ENCODE measurements at places on chromosomes 2 and 18.

- DNase-seq, result no peak
Observed at GRCh38 chr18:77003316-77003715, 129.3 kb downstream of the MBP start.

DNA sequence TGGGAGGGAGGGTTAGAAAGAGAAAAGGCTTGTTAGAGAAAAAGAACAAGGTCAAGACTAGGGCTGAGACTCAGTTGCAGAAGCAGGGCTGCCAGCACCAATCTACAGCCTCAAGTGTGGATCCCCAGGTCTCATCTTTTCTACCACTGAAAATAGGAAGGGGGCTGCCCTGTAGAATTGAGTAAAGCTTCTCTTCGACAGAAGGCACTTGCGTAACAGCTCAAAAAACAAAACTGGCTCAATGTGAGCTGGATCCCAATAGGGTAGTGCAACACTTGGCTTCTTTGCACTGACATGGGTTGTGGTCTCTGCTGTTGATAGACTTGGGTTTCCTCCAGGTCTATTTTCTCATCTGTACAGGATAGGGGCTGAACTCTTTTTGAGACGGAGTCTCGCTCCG lies 1.8 kb upstream of the MPV17 start:
- DNase-seq, result no peak

GRCh38 chr2:37934591-37935513 lies 9.8 kb downstream of the RMDN2 start:
- DNase-seq, result no peak

GRCh38 chr18:11909061-11909455 lies 941 bp upstream of the MPPE1 start:
- no peak for DNase-seq

DNA sequence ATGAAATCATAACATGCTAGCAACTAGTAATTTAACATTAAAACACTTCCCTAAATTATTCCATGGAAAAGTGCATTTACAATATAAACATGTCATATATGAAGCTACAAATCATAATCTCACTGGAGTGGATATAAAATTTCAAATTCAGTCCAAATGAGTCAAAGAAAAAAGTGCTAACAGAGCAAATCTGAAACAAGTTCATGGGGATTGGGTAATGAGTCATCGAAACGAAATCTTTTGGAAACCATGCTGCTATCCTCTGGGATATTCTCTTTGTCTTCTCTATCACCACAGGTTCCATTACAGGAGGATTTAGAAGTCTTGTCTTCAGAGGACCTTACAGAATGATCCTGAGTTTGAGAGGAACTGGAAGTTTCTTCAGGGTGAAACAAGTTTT lies 34.1 kb downstream of the STK17B start:
- DNase-seq, result no peak

DNA sequence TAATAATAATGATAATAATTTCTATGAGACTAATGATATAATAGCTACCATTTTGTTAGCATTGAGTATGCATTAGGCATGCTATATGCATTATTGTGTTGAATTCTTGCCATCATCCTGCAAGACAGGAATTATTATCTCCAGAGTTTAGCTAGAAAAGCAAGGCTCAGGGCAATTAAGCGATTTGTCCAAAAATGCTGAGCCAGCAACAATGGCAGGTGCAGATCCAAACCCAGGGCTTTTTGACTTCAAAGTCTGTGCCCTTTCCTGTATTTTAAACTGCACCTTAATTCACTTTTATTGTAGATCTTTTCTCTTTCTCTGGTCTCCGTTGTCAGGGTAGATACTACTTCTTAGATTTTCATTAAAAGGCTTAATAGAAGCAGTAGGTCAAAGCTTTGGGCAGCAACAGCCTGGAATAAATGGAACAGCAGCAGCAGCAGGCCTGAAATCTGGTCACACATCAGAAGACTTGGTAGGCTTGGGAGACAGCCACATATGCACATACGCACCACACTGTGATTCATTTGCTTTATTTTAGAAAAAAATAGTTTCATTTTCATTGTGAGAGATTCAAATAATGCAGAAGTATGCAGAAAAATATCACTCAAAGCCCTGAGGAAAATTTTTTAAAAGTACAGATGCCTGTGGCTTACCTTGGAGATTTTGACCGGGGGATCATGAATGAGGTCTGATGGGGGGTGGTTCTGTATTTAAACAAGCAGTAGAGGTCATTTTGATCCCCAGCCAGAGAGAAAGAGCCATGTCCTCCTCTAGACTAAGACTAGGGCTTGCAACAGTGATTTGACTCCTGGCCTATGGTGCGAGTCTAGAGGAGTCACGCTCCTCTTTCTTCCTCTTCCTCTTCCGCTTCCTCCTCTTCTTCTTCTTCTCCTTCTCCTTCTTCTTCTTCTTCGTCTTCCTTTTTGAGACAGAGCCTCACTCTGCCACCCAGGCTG lies 455.7 kb downstream of the TSN start:
- no peak for DNase-seq

DNA sequence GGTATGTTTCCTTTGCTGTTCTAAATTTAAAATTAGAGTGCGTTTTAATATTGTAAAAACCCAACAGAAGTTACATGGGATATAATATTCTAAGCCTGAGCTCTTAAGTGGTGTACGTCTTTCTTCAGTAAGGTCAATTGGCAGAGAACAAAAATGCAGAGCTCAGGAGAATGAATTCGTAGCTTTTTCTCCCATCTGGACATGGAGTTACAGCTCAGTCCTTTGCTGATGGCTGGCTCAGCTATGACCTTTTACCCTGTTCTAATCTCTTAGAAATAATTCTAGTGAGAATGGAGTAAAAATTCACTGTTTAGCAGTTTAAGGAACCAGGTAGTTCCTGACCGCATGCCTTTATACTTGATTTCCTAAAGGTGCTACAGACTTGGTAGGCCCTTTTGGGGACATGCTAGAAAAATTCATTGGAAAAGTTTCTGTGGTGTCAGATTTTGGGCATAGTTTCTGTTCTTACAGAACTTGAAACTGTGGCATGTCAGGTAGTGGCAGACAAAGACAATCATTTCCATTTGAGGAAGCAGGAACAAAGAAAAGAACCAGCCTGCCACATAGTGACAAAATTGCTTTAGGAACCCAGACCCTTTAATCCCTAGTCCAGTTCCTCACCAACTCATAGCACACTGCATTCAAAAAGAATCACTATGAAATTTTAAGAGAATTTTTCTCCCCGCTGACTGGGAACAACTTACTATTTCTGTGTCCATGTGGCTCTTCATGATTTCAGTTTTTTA lies 566.8 kb upstream of the ZNF804A start:
- no peak for DNase-seq

GRCh38 chr2:118350621-118351020 lies 262.4 kb downstream of the INSIG2 start:
- DNase-seq, result no peak

DNA sequence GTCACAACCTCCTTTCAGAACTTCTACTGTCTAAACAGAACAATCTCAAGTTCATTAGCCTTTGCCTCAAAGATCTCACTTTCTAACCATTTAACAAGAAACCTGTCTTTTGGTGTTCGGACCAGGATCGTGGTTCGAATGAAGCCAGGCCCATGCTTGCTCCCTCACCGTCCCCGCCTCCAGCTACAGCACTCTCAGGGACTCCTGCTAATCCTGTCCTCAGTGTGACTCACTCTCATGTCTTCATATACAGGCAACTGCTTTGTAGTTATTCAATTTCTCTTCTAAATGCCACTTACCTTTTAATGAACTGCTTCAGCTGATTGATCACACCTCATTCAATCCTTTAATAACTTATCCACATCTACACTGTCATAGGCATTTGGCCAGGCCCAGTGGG lies 15.8 kb downstream of the SERTAD2 start:
- DNase-seq, result no peak

GRCh38 chr18:6382963-6383362 lies 31.7 kb downstream of the L3MBTL4 start:
- DNase-seq, result no peak

GRCh38 chr2:45253151-45253550 lies 243.9 kb upstream of the SIX2 start:
- no peak for DNase-seq

GRCh38 chr2:216341121-216341520 lies 31.2 kb downstream of the MARCHF4 start:
- no peak for DNase-seq

DNA sequence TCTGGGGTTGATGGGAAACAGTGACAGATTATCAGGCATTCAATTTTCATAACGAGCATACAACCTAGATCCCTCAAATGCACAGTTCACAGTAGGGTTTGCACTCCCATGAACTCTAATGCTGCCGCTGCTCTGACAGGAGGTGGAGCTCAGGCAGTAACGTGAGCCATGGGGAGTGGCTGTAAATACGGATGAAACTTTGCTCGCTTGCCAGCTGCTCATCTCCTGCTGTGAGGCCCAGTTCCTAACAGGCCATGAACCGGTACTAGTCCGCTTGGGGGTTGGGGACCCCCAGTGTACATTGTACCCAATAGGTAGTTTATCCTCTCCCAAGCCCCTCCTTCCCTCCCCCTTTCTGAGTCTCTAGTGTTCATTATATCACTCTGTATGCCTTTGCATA lies 94.6 kb downstream of the PTH2R start:
- DNase-seq, result no peak

GRCh38 chr2:94861308-94862152 lies 9.7 kb upstream of the TEKT4 start:
- DNase-seq, result no peak

DNA sequence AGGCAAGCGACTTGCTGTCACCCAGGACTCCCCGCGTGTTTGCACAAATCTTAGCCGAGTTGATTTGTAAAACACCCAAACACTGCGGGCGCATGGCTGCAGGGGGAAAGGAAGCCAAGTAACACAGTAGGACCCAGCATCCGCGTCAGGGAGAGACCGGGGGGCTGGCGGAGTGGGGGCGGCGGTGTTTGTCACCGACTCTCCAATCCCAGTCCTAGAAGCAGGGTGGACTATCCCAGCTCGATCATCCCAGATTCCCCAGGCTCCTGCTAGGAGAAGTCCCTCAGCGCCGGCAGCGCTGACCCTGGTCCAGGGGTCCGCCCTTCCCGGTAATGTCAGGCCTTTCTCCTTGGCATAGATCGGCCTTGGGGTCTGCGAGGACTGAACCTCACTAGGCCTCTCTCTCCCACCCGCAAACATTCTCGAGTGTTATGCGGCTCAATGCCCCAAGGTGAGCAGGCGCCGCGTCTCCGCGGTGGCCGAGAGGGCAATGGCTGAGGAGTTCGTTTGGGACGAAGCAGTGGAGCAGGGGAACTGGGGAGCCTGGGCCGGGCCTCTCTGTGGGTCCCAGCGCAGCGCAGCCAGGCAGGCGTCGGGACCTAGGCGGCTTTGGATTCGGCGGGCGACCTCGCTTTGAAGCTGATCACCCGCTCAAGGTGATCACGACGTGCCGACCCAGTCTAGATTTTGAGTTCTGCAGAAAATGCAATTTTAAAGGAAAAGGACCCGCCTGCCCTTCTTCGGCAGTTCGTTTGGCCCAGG lies 1.5 kb upstream of the GDF7 start:
- no peak for DNase-seq

GRCh38 chr2:186546846-186547245 lies 43.0 kb upstream of the ITGAV start:
- DNase-seq, result no peak

- DNase-seq, result no peak
Observed at GRCh38 chr2:143730155-143730952, 601.1 kb downstream of the ARHGAP15 start.

GRCh38 chr2:189210250-189211087 lies 30.9 kb upstream of the COL5A2 start:
- no peak for DNase-seq

GRCh38 chr2:197264332-197264731 lies 46.2 kb downstream of the ANKRD44 start:
- no peak for DNase-seq

DNA sequence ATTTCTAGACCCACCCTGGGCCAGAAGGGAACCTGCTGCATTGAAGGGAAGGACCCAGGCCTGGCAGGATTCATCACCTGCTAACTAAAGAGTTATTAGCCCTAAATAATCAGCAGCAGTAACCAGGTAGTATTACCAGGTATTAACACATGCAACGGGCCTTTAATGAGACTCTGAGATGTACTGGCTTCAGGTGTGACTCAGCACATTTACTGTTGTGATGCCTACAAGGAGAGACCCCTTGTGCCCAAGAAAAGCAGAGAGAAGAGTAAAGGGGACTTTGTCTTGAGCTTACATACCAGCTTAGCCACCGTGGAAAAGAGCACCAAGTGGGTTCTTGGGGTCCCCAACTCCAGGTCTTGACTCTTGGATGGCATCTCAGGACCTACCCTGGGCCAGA lies 243.1 kb upstream of the SLC39A10 start:
- no peak for DNase-seq

DNA sequence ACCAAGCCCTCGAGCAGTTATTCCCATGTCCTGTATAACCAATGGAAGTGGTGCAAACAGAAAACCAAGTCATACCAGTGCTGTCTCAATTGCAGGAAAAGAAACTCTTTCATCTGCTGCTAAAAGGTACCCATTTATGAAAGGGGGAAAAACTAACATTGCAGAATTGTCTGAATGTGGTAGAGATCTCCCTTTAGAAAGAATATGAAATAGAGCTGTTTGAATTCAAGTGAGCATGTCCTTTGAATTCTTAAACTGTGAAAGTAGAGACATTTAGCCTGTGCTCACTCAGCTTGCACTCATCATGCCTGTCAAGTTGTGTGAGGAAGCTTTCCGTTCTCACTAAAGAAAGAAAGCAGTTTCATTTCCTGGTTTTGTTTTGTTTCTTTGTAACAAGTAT lies 87.4 kb downstream of the EML4 start:
- DNase-seq, result no peak

DNA sequence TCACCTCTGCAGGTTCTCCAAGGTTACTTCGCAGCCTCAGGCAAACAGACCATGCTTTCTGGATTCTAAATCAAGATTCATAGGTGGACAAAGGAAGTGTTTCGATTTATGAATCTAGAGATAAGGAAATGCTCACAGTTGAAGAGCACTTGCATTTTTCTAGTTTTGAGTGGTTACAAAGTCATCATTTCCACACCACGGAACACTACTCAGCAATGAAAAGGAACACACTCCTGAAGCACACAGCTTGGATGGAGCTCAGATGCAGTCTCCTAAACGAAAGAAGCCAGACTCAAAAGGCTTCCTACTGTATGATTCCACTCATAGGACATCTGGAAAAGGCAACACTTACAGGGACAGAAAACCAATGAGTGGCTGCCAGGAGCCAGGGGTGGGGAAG lies 31.7 kb downstream of the SDC1 start:
- DNase-seq, result no peak

DNA sequence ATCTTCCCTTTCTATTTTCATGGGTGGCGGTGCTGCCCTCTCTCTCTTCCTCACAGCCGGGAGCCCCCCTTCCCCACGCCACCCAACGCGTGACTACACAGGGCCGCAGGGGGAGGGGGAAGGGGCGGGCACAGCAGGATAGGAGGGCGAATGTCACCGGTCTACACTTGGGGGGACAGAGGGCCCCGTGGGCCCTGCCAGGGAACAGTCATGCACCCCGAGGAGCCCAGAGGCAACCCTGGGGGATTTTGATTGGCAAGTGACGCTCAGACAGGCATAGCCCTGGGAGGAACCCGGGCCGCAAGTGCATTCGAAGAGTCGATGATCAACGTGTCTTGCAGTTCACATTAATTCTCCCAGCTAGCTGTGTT lies 91.1 kb upstream of the ANKRD30BL start:
- DNase-seq, result no peak

- DNase-seq, result no peak
Observed at GRCh38 chr18:8756571-8756970, 51.2 kb downstream of the MTCL1 start.

GRCh38 chr18:80208620-80209019 lies 38.7 kb downstream of the PARD6G start:
- DNase-seq, result no peak
